NCI-H2029 (cell line): ENCODE measurements at places on chromosomes 2 and 18.

GRCh38 chr18:4251873-4252272 lies 203.2 kb downstream of the DLGAP1 start:
- no peak for DNase-seq

GRCh38 chr2:240422658-240423329 lies 12.7 kb upstream of the GPC1 start:
- no peak for DNase-seq

DNA sequence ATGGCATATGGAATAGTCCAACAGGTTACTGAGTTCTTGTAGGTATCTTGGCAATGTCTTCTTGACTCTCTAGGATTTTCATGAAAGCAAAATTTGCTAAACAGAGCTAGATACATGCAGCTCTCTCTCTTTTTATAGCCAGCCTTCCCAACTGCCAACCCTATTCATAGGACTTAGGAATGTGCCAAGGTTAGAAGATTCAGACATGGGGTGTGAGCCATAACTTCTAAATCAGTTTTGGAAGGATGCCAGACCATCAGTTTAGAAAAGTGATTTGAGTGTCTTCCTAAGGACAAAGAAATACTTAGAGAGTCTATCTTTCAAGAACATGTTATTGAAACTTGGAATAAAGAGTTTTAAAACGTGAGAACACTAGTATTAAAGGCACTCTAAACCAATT lies 619.5 kb upstream of the FANCL start:
- no peak for DNase-seq

DNA sequence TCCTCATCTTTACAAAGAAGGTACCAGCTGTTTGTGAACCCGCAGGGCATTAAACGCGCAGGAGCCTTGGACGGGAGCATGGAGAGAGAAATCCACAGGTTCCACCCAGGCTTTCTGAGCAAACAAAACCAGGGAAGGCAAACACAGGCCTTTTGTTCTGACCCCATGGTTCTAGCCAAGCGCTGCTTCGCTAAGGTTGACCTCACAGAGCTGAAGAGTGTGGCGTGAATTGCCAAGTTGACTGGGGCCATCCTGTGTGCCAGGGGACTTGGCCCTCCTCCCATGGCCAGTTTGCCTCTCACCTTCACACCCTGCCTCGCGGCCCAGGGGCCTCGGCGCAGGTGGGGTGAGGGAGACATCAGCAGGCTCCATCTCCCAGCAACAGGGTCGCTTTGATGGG lies 74.1 kb downstream of the VAPA start:
- DNase-seq, result peak; percentile 43

DNA sequence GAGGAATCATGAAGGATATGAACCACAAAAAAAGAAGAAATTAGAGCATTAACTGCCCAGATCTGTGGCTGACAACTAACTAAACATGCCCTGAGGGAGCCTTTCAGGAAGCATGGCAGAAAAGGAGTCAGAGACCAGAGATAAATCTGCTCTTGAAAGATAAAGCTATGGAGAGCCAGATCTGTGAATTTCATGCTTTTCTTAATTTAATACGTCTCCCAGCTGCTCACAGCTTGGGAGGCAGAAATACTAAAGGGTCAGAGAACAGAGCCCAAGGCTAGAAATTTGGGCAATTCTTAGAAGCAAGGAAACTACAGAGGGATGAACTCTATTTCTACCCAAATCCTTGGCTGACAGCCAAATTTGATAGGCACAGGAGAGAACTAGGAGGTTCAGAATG lies 223.0 kb upstream of the DPP10 start:
- no peak for DNase-seq

GRCh38 chr2:233976087-233976486 lies 58.9 kb downstream of the TRPM8 start:
- DNase-seq, result no peak

- DNase-seq, result no peak
These were observed 49.7 kb downstream of the CD28 start for GRCh38 chr2:203756161-203756560.

GRCh38 chr18:35424356-35424755 lies 47.2 kb upstream of the ZNF396 start:
- DNase-seq, result no peak

DNA sequence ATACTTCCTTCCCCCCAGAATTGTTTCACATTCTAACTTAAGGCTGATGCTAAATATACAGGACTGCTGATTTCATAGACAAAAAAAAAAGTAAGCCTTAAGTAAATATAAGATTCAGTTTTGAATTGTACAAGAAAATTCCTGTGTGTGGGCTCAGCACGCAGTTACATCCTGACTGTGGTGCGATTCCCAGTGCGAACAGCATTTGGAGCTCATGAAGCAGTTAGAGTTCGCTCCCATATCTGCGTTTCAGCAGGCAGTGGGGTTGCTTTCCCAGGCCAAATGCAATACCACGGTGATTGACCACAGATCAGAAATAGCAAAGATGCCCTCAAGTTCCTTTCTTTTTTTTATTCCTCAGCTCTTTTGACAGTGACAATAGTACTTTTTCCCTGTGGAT lies 75.6 kb downstream of the SATB2 start:
- no peak for DNase-seq

DNA sequence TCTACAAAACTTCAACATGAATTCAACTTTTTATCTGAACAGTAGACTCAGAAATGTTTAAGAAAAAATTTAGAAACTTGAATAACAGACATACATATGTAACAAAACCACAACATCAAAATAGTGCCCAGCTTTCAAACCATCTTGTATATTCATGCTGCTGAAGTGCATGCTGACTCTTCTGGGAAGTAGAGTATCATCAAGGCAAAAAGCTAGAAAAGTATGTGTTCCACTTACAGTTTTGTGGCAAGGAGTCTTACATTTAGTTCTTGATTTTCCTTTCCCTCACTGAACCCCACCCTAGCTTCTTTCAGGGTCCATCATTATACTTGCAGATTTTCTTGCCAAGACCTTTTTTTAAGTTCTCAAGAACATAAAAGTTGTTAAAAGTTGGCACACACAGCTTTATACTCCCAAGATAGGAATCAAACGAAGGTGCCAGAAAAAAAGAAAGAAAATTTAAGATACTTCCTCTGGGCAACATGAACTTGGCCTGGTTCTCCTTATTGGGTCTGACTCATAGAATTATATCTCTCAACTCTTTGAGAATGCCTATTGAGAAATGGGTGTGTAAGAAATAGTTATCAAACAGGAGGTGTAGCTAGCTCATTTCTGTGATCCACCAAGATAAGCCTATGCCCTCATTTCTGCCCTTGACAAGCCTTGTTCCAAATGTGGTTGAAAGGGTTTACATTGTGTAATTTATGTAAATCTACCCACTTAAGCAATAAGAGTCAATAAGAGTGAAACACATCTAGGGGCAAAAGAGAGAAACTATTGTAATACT lies 667.6 kb upstream of the ACVR2A start:
- peak; percentile 20 for DNase-seq

GRCh38 chr2:42421601-42422239 lies 60.7 kb upstream of the COX7A2L start:
- DNase-seq, result no peak

DNA sequence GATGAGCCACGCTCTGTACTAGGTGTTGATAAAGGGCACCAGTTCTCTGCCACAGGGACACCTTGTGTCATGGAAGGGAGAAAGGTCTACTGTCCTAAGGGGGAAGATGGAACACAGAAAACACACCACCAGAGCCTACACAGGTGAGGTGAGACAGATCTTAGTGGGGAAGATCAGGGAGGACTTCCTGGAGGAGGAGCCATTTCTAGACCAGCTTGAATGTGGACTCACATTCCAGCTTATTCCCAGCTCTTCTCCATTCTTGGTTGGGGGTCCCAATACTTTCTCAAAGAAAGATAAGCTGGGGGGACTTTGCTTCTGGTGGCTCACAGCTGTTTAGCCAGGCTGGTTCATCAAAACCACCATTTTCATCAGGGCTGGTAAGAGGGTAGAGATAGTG lies 36.2 kb downstream of the EMX1 start:
- DNase-seq, result no peak

DNA sequence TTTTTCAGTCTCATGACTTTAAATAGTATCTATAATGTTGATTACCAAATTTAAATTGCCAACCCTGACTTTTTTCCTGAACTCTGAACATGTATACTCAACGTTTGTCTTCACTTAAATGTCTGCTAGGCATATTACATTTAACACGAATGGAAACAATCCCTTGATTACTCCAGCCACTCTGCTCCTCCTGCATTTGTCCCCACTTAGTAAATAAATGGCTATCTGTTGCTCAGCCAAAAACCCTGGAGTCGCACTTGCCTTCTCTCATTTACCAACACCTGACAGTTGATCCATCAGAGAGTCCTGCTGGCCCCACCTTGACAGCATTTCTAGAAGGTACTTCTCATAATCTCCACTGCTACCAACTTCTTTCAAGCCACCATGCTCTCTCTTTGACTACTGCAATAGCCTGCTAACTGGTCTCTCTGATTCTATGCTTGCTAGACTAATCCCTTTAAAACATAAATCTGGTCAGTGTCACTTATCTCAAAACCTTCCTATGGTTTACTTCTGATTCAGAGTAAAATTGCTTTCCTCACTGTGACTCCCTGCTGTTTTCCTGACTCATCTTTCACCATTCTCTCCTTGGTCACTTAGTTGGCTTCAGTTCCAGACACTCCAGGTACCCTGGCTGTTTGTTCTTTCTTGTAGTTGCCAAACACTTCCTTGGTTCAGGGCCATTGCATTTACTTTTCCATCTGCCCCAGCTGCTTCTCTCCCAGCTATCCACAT lies 31.9 kb downstream of the SPAG16 start:
- peak; percentile 45 for DNase-seq

DNA sequence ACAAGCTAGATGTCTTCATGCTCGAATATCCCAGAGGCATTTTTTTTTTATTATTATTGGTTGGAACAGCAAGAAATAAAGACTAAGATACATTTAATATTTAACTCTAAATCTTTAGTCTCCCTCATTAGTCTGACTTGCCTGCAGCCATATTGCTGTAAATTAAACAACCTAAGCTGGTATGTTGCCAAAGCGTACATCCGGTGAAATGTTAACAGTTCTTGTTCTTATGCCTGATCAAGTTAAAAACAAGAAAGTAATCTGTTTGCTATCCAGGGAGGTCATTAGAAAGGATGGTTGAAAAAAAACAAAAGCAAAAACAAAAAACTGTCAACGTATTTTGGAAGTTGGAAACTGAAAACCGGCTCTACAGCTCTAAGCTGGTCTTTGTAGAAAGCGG lies 125.9 kb upstream of the NABP1 start:
- no peak for DNase-seq

DNA sequence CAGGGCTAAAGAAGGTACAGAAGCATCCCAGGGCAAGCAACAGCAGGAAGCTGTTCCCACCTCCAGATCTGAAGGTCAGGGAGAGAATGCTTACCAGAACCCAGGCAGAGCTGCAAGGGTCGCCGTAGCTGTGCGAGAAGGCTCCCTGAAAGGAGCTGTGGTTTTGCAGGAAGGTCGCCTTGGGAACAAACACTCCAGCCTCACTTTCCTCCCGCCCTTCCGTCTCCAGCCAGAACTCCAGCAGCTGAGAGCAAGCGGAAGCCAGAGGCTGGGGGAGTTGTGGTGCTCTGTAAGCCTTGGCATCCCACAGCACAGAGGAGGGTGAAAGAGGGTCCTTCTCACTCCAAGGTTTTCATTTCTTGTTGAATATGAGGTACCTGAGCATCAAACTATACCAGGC lies 18.3 kb upstream of the ICOS start:
- no peak for DNase-seq

DNA sequence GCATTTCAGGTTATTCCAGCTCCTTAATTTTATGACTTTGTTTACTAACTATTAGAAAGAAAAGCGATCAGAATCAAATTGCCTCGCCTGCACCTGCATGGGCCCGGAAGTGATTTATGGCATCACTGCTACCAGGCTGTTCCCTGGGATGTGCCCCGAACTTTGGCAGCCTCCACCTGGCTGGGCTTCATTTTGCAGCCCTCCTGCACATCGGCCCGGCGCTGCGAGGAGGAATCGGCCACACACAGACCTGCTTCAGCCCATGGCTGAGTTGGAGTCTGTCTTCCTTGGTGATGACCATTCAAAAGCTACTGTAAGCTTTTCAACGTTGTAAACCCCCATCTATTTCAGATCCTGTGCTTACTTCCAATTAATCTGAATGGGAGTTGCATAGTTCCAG lies 638.0 kb downstream of the RNF144A start:
- no peak for DNase-seq
